CD4-positive, alpha-beta T cell treated with Interferon gamma for 1 hour (primary cell): ENCODE measurements at places on chromosomes 13 and 19.
A peak's percentile ranks its signal among the peaks of the same experiment; 100 is the strongest.

- no peak for DNase-seq
Measured at GRCh38 chr19:51020988-51021651, 1.6 kb upstream of the KLK10 start.

GRCh38 chr13:51235756-51236490 is 13.7 kb downstream of the FAM124A start:
- DNase-seq: no peak

DNA sequence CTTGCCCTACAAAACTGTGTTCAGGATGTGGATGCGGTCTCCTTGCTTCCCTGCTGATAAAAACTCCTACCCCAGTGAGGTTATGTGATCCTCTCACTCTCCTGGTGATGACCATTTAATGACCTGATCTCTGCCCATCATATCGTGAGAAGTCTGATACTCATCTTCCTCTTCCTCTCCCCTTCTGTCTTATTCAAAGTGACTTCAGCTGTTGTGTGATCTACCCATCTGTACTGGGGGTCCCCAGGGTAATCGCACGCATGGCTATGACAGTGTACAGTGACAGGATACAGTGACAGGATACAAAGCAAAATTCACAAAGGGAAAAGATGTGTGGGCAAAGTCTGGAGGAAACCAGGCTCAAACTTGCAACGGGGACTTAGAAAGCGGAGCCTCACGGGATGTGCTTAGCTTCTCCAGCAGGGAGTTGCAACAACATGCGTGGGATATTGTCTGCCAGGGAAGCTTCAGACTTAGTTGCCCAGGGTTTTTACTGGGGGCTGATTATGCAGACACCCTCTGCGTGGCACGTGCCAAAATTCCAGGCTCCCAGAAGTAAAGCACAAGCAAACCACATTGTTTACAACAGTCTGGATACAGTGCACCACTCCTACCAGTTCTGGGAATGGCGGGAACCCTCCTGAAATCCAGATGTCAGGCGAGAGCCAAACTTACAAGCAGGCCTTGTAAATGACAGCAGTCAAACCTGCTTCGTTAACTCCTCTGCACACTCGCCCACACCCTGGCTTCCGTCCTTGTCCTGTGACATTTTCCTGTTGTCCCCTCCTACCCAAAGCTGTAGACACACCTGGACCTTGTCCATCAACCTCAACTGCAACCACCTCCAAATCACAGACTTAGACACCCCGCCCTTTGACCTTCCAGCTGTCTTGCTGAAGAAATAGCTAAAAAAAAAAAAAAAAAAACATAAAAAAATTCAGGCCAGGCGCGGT is 18.0 kb upstream of the GARRE1 start:
- no peak for DNase-seq

DNA sequence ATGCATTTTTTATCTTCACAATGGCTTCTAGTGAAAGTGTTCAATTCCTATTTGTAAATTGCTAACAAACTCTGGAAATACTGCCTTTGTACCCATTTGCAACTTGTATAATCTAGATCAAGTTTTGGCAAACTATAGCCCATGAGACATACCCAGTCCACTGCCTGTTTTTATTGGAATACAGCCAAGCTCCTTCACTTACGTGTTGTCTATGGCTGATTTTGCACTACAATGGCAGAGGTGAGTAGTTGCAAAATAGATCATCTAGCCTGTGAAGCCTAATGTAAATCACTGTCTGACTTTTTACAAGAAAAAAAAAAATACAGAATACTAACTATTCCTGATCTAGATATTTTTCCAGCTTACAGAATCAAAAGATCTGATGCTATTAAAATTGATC is 37.1 kb downstream of the DZIP1 start:
- DNase-seq: no peak

GRCh38 chr13:74171641-74172040 is 37.4 kb upstream of the KLF12 start:
- no peak for DNase-seq

DNA sequence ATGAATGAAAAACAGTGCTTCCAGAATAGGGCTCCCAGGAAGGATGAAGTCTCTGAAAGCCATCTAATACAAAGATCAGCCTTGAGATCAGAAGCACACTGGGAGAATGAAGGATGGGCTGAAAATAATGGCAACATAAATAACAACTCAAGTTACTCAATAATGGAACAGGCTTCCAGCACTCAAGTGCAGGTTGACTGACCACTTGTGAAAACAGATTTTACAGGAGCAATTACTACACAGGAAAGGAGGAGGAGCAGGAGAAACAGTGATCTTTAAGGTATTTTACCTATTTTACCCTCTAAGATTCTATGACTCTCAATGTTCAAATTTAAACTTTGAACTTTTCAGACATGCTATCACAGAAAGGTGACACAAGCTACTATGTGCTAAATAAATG is 106.0 kb downstream of the USP12 start:
- DNase-seq: no peak

DNA sequence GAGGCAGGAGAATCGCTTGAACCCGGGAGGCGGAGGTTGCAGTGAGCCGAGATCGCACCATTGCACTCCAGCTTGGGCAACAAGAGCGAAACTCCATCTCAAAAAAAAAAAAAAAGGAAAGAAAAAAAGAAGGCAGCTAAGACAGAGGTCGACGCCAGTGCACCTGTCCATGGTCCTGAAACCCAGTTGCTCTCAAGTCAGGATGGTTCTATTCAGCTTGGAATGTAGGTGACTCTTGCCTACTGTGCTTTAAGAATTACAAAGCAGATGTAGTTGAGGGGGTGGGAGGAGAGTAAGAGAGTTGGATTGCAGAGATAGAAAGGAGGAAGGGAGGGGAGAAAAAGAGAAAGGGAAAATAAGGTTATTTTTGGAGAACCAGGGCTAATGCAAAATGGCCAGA is 18.7 kb downstream of the CACNG7 start:
- DNase-seq: no peak

DNA sequence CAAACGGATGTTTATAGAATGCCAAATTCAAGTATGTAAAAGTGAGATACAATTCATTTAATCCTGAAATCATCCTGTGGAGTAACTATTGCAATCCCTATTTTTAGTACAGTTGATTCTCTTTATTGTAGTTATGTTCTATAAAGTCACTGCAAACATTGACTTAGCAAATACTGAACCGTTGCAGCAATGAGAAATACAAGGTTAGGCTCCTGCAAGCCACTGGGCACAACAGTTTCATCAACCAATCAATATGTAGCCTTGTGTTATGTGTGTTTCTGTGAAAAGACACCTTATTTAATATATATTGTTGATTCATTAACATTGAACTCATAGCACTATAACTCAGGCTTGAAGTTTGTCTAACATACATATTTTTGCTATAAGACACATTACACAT is 174.4 kb downstream of the DCT start:
- no peak for DNase-seq

GRCh38 chr13:28611654-28612131 is 47.2 kb upstream of the POMP start:
- no peak for DNase-seq

- no peak for DNase-seq
Measured at GRCh38 chr13:47008318-47008717, 111.5 kb upstream of the HTR2A start.

GRCh38 chr13:72745260-72745659 is 17.5 kb downstream of the BORA start:
- DNase-seq: no peak

- DNase-seq: no peak
Measured at GRCh38 chr13:26476111-26476781, 81.2 kb upstream of the WASF3 start.

DNA sequence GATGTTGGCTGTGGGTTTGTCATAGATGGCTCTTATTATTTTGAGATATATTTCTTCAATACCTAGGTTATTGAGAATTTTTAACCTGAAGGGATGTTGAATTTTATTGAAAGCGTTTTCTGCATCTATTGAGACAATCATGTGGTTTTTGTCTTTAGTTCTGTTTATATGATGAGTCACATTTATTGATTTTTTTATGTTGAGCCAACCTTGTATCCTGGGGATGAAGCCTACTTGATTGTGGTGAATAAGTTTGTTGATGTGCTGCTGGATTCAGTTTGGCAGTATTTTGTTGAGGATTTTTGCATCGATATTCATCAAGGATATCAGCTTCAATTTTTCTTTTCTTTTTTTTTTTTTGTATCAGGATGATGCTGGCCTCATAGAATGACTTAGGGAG is 29.4 kb downstream of the NBEA start:
- no peak for DNase-seq

DNA sequence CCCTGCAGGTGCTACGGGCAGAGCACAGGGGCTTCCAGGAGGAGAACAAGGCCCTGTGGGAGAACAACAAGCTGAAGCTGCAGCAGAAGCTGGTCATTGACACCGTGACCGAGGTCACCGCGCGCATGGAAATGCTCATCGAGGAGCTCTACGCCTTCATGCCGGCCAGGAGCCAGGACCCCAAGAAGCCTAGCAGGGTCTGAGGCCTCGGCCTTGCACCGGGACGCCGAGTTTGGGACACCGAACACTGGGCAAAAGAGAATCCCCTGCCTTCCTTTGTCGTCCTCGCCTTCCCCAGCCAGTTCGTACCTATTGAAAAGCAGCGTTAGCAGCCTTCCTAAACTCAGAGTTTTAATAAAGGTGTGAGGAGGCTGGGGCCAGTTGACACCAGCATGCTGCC is 12.1 kb downstream of the CBY2 start:
- DNase-seq: no peak

DNA sequence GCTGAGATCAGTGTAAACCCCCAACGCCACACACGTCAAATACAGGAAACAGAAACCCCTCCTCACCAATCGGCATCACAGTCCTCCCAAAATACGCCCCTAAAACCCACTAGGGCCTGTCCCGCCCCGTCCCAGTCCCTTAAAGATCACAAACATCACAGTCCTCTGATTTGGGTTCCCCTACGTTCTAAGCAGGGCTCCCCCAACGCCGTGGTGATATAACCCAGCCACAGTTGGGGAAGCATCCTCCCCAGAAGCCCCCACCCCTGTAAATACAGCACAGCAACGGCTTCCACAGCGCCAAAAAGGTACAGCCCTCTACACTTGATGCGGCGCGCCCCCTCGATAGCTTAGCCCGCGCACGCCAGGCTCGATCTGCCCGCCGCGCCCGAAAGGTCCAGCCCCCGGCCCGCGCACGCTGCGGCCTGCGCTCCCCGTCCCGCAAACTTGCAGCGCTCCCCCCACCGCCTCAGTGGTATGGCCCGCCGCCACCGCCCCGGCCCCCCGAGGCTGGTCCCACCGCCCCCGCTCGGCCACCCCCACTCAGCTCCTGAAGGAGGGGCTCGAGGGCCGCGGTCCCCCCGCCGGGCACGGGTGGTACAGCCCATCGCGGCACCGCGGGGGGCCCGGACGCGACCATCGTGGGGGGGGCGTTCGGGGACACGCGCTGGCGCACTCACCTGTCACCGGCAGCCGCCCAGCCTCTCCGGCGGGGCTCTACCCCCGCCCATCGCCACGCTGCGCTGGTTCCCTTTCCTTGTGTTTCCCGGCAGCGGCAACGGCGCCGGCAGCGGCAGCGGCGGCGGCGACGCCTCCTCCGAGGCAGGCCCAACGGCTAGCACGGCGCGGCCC is at the start of gene AKT2:
TSS of gene AKT2 (minus strand) at position 845 of the 852 bp plus-strand sequence. CDS start 20,078 bp downstream, outside the sequence.
- peak; percentile 86 for DNase-seq

GRCh38 chr13:80361883-80362327 is 21.0 kb upstream of the SPRY2 start:
- DNase-seq: no peak

DNA sequence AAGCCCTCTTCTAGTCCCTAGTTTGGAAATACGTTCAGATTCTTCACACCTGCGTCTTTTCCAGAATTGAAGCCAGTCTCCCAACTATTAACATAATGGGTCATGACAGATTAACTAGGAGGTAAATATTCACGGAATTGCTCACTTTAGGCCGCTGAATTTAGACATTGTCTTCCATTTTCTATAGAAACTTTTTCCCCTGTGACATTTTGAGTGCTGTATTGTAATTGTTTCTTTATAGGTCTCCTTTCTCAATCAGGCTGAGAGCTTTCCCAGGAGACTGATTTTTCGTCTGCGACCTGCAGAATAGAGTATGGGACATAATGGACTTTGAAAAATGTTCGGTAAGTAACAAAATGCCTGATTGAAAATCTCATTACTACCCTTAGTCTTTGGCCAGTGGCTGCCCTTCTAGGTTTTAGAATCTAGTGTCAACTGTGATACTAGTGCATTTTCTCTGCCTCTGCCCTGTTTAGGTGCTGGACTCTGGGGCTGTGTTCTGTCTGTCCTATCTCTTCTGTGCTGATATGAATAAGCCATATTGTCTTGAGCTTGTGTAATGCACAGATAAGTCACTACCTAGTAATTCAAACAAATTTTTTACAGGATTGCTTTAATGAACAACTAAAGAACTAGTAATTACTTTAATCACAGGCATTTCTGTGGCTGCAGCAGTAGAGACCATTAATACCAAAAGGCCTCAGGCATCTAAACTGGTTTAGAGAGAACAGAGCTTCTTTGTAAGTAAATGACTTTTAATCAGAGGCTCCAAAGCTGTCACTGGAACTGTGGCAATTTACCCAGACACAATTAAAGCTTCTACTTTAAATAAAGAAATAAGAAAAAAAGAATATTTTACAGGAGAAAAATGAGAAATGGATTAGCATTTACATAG is 122.4 kb upstream of the FREM2 start:
- no peak for DNase-seq

DNA sequence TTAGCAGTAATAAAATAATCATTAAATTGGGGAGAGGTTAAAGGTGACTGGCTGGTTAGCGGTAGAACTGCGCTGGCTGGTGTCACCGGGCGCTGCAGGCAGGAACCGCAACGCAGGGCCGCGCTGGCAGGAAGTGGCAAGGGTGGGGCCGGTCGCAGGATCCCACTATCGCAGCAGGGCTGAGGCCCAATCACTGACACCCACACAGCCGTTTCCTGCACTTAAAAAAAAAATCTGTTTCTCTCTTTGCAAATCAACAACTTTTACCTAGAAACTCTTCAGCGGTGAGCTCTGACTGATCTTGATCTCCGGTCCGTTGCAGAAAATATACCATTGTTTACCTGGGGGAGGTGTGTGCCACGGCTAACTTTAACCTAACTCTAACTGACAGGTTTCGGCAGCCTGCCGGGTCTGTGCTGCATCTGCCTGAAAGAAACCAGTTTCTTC is 46.9 kb downstream of the KLF2 start:
- peak; percentile 93 for DNase-seq

GRCh38 chr13:45464141-45464686 is 525 bp upstream of the COG3 start:
- no peak for DNase-seq

DNA sequence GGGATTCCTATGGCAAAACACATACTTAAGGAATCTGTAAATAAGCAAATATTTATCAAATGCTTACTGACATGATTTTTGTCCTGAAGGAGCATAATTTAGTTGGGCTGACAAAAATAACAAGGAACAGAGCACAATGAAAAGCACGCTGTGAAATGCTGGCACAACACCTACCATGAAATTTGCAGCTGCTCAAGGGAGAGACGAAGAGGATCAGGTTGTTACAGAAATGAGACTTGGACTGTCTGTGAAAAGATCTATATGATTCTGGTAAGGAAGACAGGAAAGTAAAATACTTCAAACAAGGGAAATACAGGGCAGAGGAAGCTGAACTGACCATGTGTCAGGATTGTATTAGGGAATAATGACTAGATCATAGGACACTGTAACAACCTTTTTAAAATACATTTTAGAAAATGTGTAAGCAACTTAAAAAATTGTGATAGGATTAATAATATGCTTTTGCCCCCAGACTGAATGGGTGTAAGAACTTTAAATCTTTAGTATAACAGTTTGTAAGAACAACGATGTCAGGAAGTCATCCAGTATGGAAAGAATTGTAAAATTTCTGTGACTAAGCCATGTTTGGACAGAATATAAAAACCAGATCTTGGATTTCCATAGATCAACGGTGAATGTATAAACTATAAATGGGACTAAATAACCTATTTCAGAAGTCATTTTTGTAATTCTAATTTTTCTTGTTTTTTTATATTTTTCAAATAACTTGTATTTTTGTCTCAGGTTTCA is 1556.0 kb downstream of the EFNB2 start:
- DNase-seq: no peak
